ENCODE measurements at places on chromosomes 1 and 21.

DNA sequence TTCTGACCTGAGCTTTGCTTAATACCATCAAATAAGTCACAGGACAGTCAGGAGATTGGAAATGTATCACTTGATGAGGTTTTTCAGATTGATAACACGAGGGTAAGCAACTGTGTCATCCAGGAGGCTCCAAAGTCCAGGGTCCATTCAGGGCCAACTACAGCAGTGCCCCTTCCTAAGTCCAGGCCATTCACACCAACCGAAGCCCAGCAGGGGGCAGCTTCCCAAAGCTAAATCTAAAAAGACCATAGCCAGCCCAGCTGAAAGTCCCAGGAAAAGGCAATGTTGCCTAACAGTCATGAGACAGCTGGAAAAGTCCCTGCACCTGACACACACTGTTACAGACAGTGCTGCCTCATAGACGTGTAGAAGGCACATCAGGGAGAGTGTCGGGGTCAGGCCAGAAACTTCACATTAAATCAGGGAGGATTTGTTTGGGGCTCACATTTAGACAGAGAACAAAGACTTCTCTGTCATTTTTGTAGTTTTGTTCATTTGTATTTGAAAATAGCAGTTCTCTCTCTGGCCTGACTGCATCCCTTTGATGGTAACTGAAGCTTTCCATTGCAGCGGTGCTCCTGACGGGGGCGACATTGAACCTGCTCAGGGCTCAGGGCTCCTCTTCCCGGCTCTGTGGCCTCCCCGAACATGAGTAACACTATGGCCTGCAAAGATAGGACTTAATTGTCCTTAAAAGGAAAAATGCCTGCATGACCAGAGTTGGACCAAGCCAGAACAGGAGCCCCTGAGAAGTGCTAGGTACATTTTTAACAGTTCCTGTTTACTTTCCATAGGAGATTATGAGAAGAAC is 200.4 kb downstream of the NRIP1 start:
- no peak overlapping the region for H3K4me3 ChIP-seq
- no peaks in the 10 kb centered on the region for H3K27me3 ChIP-seq
- no peaks in the 10 kb centered on the region for H3K36me3 ChIP-seq
- H3K27ac ChIP-seq: no peak overlapping the region

- no peak overlapping the region for H3K4me3 ChIP-seq
- no peak for DNase-seq
- no peaks in the 10 kb centered on the region for H3K27me3 ChIP-seq
- peaks cover 3% of the 10 kb centered on the region for H3K4me1 ChIP-seq
- H3K27ac ChIP-seq: no peak overlapping the region
Observed at GRCh38 chr1:110408488-110408887, 994 bp upstream of the LAMTOR5 start.

DNA sequence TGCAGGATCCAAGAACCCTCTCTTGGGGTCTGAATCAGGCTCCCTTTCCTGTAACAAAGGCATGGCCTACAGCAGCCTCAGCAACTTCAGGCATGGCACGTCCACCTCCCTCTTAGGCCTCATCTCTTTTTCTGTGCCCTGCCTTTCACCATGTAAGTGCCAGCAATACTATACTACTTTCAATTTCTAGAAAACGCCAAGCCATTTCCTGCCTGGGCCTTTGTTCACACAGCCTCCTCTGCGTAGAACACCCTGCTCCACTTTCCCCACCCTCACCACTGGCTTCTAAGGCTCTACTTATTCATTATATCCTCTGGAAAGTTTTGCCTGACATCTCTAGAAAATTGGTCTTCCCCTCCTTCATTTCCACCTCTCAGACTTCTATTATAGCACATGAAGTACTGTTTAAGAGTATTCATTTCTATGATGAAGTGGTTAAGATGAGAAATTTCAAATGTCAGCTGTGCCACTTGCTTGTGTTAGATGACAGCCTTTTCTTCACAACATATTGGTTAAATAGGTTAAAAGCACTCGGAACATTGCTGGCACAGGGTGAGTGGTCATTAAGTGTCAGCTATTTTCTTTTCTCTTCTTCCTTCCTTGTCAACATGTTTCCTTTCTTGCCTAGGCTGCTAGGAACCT is 41.6 kb upstream of the VWA5B1 start:
- no peaks in the 10 kb centered on the region for H3K36me3 ChIP-seq
- H3K4me3 ChIP-seq: no peak overlapping the region
- H3K27ac ChIP-seq: no peak overlapping the region
- H3K27me3 ChIP-seq: no peaks in the 10 kb centered on the region
- H3K4me1 ChIP-seq: no peaks in the 10 kb centered on the region

GRCh38 chr1:223037845-223038244 is 105.2 kb downstream of the TLR5 start:
- DNase-seq: no peak
- no peak overlapping the region for H3K4me3 ChIP-seq
- peaks cover 4% of the 10 kb centered on the region for H3K4me1 ChIP-seq
- H3K27ac ChIP-seq: no peak overlapping the region
- no peaks in the 10 kb centered on the region for H3K27me3 ChIP-seq
- no peaks in the 10 kb centered on the region for H3K36me3 ChIP-seq

- H3K4me3 ChIP-seq: no peak overlapping the region
- H3K27me3 ChIP-seq: no peaks in the 10 kb centered on the region
- H3K4me1 ChIP-seq: no peaks in the 10 kb centered on the region
Observed at GRCh38 chr1:118486199-118486598, 301.2 kb upstream of the SPAG17 start.

DNA sequence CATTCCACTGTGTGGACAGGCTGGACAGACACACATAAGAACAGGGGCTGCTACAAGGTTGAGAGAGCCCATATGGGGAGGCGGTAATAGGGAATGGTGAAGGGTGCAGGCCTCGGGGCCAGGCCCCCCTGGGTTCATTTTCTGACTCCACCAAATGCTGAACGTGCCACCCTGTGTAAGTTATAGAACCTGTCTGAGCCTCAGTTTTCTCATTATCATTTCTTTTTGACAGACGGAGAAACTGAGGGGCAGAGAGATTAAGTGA is 569.5 kb downstream of the PTPRU start:
- H3K27me3 ChIP-seq: no peaks in the 10 kb centered on the region
- H3K4me3 ChIP-seq: no peak overlapping the region
- no peaks in the 10 kb centered on the region for H3K36me3 ChIP-seq
- H3K27ac ChIP-seq: no peak overlapping the region
- no peak for DNase-seq
- H3K4me1 ChIP-seq: no peaks in the 10 kb centered on the region

DNA sequence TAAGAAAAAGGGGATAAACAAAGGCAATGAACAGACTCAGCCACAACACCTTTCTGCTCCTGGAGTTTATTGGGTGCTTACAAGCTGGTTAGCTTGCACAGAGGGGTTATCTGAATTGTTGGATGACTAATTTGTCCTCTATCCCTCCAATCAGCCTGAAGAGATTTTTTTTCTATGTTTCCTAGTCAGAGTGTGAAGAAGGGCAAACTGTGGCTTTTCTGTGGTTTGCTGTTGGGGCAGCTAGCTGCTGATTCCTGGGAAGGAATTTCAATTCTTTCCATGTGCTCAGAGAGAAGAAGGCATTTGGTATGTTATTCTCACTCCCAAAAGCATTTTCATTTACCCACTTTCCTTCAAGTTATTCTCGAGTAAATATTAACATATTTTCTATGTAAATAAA is 48.6 kb downstream of the PCP4 start:
- no peaks in the 10 kb centered on the region for H3K4me1 ChIP-seq
- H3K27ac ChIP-seq: no peak overlapping the region
- H3K27me3 ChIP-seq: no peaks in the 10 kb centered on the region
- no peak for DNase-seq
